ENCODE measurements at places on chromosomes 2 and 18.

DNA sequence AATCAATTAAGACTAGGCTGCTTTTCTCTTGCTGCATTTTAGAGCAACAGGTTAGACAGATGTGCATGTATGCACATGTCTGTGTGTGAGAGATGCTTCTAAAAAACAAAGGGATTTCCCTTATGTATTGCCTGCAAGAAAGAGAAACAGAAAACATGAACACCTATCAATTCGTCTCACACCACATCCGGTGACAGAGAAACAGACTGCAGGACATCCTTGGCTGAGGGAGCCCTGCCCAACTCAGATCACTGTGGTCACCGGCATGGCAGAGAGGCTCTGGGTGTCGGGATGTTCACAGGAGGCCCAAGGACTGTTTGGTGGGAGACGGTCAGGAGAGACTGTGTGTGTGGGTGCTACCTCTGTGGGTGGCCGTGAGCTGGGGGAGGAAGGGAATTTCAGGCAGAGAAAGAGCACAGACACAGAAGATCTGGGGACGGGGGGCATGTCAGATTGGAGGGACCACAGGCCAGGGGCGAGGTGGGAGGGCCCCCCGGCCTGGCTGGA is 24.9 kb downstream of the FHL2 start:
- no peak for DNase-seq

- DNase-seq: no peak
Measured at GRCh38 chr2:143071185-143071876, 57.9 kb upstream of the ARHGAP15 start.

GRCh38 chr2:201191132-201191875 is 8.4 kb downstream of the CASP10 start:
- DNase-seq: no peak

GRCh38 chr2:214545898-214546542 is 135.2 kb downstream of the VWC2L start:
- DNase-seq: no peak

DNA sequence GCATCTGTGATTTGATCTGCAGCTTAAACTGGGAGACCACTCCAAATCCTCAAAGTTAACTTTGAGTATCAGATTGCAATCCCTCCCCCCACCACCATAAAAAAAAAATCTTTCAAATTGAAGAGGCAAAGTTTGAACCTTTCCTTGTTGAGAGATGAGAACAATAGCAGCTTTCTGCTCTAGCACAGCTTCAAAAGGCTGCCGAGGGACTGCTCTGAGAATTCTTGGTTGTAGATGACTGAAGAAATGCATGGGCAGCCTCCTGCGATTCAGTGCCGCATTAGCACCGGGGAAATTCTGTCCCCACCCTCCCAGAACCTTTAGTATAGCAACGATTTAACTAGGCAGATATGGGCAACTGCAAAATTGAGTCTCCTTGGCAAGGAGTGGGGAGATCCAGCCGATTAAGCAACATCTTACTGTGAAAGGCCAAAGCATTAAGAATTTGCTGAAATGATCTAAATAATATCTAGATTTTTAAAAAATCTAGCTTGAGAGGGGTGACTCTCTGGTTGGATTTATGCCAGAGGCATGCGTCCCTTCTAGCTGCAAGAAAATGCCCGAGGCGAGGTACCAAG is 3.9 kb upstream of the SP5 start:
- DNase-seq: no peak

DNA sequence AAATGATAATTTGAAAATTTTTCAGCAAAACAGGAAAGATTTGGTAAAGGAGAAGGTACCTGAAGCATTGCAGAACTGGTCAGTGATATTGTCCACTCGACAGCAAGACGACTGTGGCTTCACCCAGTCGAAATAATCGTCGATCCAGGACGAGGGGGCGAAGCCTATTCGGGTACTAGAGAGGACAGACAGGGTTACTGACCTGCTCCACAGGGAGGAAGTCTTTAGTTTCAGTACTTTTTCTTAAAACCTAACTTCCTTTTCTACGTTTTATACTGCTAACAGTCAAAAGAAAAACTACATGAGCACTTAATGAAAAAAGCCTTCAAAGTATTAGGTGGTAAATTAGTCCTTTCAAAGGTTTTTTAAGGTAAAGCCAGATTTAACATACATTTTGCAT is 36.0 kb downstream of the RMC1 start:
- DNase-seq: no peak

GRCh38 chr2:199460101-199460671 is 2.4 kb upstream of the SATB2 start:
- no peak for DNase-seq

DNA sequence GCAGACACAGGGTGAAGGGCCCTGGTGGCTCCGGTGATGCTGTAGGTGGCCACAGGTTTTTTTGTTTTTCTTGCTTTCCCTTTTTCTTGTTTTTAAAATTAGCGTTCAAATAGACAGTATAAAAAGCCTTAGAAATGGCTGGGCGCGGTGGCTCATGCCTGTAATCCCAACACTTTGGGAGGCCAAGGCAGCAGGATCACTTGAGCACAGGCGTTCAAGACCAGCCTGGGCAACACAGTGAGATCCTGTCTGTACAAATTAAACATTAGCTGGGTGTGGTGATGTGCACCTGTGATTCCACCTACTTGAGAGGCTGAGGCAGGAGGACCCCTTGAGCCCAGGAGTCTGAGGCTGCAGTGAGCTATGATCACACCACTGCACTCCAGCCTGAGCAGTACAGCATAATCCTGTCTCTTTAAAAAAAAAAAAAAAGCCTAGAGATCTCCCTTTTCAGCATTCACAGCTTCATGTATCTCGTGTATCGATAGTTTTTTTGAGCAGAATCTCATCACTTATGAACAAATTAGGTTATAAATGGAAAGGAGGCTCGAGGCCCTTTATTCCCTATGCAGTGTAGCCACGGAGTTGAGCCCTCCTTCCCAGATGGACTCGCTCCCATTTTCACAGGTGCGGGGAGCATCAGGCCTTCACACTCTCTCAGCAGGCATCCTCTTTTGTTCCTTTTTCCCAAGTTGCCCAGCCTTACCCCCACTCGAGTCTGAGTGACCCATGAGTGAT is 50.8 kb downstream of the EMILIN2 start:
- DNase-seq: no peak

- no peak for DNase-seq
Measured at GRCh38 chr2:126699716-126700581, 44.0 kb downstream of the GYPC start.

DNA sequence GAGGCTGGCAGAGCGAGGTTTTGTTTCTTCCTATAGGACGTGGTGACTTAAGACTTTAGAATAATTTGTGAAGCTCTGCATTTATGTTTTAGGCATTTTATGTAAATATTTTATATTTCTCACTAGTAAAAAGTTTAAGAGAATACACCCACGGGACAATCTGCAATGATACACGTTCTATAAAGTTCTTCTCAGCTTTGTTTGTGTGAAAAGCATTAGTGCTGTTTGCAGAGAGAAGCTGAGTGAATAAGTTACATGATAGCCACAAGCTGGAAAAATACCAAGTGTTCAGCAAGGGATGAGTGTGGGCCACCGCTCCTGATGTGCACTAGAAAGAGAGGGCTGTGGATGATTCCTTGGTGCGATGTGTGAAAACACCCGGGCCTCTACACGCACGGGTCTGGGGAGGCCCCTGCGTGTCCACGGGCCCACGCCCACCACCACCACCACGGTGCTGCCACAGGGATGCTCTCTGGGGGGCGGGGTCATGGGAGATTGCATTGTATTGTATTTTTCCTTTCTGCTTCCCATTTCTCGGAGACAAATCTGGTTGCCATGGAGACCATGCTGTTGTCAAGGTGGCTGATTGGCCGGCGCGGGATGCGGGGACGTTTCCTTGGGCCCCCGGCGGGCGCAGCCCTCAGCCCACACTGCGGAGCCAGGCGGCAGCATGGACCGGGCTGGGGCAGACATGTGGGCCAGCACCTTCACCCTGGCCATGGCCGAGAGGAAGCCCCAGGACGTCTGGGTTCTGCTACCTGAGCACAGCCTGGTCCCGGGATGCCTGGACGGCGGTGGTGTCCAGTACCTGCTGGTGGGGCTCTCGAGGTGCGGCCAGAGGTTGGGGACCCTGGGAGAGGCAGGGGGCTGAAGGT is at the start of gene RTP5:
Gene RTP5, plus strand, starts transcription at position 643 of the 875 bp plus-strand sequence. Its CDS starts 28 bp downstream, at position 671.
- DNase-seq: no peak

DNA sequence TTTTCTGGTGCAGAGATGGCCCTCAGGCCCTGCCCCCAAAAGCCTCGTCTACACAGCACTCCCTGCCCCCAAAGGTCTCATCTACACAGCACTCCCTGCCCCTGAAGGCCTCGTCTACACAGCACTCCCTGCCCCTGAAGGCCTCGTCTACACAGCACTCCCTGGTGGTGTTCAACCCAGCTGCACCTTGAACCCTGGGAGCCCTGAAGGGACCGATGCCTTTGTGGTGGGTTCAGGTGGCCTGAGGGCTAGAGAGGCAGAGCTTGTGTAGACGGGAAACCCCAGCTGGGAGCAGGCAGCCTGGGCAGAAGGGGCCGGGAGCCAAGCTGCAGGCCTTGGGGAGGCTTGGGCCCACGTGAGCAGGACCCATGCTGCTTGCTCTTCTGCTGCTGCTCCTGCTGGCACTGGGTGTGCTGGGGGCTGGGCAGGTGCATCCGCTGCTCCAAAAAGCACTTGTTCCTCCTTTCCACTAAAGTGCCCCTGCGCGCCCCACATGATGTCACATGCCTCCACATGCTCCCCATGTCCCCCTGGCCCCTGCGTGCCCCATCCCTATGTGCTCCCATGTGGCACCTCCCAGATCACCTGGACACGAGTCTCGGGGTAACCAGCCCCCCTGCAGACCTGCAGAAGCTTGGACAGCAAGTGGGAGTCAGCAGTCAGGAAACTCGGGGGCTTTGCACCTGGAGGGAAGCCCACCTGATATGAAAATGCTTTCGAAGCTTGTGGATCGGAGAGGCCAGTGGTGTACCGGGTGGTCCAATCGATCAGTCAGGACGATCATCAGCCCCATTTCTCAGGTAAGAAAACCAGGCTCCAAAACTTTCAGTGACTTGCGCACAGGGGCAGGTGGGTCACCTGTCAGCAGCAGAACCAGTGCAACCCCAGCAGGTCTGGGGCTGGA is 94.9 kb upstream of the CTDP1 start:
- DNase-seq: no peak

GRCh38 chr2:236239276-236240065 is 24.7 kb downstream of the ASB18 start:
- DNase-seq: no peak

DNA sequence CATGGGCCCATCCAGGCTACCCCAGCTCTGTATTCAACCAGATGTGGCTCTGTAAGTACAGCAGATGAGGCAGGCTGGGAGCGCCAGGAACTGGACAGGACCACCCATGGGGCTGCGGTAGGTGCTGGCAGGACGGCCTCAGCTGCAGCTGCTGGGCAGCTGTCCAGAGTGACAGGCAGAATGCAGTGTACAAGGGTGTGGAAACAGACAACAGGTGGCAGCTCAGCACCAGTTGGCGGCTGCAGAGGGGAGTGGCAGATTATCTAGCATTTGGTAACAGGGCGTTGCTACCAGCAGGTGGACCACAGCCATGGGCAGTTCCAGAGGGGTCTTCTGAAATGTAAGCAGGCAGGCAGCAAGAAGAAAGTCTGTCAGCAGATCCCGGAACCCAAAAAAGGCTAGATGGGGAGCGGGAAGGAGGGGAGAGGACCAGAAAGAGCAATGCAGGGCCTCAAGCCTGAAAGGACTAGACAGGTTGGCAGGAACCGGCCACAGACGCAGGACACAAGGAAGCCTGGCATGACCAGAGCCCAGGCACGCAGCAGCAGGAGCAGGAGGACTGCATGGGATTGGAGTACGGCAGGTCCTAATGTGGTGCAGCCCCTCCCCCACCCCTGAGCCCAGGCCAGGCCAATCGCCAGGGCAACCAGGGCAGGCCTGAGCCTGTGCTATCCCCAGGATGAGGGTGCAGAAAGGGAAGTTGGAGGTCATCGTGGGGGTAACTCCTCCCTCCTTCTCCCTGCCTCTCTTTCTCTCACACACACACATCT is 24.7 kb downstream of the PKDCC start:
- peak; percentile 70 for DNase-seq

All from NCI-H774 (cell line).